ENCODE measurements at places on chromosomes 16 and 17.

DNA sequence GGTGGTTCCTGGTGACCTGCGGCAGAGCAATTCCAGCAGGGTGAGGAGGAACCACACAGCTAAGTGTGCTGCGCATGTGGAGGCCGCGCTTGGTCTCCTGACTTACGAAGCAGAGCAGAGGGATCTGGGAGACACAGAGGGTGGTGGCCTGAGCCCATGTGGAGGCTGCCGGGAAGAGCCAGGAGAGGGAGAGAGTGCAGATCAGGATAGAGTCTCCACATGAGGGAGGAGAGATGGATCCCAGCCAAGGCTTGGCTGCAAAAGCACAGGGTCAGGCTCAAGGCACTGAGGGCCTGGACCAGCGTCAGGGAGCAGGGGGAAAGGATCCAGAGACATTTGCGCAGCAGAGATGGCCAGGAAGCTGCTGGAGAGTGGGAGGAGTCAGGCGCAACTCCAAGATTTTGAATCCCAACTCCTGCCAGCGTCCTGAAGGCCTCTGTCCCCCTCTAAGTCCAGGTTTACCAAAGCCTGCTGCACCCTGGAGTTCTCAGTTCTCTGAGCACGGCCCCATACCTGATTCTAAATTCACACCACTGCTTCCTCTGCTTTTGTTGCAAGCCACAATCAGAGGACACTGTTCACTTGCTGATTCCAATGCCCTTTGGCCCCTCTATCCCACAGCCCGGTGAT, 11.3 kb upstream of the MLLT6 start:
- DNase-seq = no peak

GRCh38 chr17:28295677-28296578, 23.1 kb upstream of the TMEM97 start:
- DNase-seq = no peak

- DNase-seq = no peak
Observed at GRCh38 chr16:86578611-86579267, 390 bp downstream of the FOXL1 start.

GRCh38 chr17:74354123-74354522, 7.5 kb downstream of the BTBD17 start:
- no peak for DNase-seq

DNA sequence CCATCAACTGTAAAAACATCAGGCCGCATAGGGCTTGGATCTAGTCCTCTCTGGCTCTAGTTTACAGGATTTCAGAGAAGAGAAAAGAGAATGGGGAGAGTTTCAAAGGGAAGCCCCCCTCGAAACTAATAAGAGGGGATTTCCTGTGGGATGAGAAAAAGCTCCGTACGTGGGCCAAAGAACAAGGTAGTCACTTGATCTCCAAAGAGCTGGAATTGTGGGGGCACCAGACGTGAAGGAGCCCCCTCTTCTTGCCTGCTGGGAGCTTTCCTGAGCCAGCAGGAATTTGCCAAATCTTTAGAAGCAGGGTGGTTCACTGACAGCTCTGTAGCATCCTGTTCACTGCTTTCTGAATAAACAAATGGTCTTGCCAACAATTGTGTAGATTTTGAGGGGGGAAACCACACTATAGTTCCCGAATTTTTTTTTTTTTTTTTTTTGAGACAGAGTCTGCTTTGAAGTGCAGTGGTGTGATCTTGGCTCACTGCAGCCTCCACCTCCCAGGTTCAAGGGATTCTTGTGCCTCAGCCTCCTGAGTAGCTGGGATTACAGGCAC, 7.0 kb upstream of the TMIGD1 start:
- DNase-seq = no peak

GRCh38 chr17:38464723-38465390, 36.6 kb downstream of the ARHGAP23 start:
- no peak for DNase-seq

Measured in left renal cortex interstitium (tissue), 4 donors.